ENCODE measurements at places on chromosomes 11 and 22. TPM values are rescaled to one million over a fixed set of nuclear protein-coding genes. Genes with fewer than 3 reads are reported as not detected.

GRCh38 chr11:9851366-9851765, 187.5 kb downstream of the SWAP70 start:
- DNase-seq, result no peak

GRCh38 chr11:64235437-64236161, 1.2 kb downstream of the VEGFB start:
- DNase-seq, result no peak

TSG101 gene
- 62.6 TPM for total RNA-seq

DNA sequence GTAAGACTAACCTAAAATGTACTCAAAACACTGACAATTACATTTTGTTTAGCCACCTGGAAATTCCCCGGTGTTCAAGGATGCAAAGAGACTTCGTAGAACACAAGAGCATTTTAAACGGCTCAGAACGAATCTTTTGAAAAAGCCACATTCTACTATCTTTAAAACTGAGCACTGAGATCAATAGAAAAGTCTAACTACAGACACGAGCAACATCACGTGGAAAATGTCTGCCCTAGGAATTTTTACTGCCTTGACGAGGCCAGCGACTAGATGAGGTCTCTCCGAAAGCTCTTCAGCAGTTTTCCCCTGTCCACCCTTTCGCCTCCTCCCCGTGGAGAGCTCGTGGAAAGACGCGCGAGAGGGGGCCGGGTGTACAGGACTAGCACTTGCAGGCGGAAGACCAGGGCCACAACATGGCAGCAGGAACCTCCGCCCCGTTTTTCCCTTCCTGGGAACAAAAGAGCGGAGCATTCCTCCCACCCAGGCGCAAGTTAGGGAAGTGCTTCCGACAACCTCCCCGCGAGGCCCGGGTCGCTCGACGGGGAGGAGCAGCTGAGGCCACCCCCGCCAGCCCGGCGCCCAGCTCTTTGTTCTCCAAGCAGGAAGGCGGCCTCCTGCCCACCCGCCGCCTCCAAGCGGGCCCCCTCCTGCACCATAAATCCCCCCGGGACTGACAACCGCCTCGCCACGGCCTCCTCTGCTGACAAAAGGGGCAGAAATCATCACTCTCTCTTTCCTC, 1.1 kb downstream of the EIF4G2 start:
- peak; percentile 84 for DNase-seq

- no peak for DNase-seq
These were observed 19.3 kb downstream of the UPB1 start for GRCh38 chr22:24514241-24515026.

DNA sequence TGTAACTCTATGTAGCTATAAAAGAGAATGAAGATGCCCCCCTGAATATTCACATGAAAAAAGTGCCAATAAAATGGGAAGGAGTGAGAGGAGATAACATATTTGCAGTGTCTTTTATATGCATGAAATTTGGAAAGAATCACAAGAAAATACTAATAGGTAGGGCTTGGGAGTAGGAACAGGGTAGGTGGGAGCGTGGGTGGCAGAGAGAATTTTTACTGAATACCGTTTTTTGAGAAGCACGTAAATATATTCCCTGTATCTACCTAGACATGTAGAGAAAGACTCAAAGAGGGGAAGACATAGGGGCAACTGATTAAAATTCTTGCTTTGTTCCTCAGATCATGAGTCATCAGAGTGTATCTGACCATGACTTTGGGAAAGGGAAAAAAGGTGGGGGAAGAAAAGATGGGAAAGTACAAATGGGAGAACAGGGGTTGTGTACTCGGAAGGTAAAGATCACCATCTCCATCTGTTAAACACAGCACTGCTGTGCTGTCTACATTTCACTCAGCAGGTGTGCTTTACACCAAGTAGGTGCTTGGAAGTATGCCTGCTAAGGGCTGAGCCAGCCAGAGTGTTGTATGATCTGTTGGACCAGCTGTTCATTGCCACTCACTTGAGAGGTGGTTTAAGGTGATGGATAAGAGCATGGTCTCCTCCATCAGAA, 16.0 kb downstream of the PRR5L start:
- no peak for DNase-seq

GRM5 gene
- not detected for total RNA-seq

DNA sequence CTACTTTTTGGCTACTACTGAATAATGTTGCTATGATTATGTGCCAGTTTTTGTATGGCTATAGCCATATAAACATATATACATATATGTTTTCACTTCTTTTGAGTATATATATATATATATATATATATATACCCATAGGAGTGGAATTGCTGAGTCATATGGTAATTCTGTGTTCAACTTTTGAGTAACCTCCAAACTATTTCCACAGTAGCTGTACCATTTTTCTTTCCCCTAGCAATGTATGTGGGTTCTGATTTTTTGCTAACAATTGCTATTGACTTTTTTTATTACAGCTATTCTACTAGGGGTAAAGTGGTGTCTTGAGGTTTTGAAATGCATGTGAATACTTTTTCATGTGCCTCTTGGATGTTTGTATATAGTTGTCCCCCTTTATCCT, 30.4 kb downstream of the CBL start:
- DNase-seq, result no peak

- peak; percentile 60 for DNase-seq
These were observed at the start of gene HORMAD2 for GRCh38 chr22:30079952-30080533. Gene HORMAD2 (plus strand): TSS chr22:30080464. CDS start chr22:30093953, 13,489 bp downstream.

DNA sequence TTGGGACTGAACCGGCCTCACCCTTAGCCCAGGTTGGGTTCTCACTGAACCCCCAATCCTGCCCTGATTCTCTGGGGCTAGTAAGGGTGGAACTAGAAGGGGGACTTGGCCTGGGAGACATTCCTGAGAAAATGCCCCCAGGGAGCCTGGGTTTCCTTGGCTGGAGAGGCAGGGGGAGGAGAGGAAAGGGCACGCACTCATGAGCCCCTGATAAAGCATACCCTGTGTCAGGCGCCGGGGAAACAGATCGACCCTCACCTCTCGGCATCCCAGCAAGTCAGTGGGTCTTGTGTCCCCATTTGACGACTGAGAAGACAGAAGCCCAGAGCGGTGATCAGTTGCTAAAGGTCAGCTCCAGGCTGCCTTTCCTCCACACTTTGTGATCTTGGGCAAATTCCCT, 47.7 kb upstream of the RTL6 start:
- DNase-seq, result no peak

GRCh38 chr11:112248201-112248600, 12.5 kb downstream of the PLET1 start:
- no peak for DNase-seq

MRGPRX3 gene
- total RNA-seq, result not detected

GRCh38 chr22:40270748-40271373, 75.4 kb upstream of the ADSL start:
- DNase-seq, result no peak

GRCh38 chr11:28337701-28338100, 229.5 kb downstream of the METTL15 start:
- no peak for DNase-seq

SCN3B gene
- 1.2 TPM for total RNA-seq

DNA sequence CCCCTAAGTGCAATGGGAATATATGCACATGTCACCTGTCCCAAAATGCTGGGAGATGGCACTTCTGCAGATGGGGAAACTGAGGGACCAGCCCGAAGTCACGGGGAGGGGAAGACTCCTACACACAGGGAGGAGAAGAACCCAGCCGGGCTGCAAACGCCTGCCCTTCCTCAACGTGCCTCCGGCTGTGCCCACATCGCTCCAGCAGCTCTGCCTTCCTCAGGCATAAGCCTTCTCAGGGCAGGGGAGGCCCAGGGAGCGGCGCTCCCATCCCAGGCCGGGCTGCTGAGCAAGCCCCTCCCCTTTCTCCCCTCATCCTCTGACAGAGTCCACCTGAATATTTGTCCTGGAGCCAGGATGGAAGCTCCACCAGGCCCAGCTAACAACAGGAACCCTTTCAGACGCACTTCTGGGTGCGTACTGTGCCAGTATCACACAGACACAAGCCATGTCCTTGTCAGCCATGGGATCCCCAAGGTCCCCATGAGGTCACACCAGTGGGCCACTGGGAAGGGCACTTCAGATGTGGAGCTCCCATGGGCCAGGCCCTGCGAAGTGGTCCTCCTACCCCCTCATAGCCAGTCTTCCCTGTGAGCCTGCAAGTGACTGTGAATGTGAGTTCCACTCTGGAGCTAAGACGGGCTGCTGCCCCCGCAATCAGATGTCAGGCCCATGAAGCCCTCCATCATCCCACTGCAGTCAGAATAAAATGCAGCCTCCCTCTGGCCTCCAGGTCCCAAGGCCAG, 2.5 kb upstream of the CD81 start:
- DNase-seq, result peak; percentile 62

BAD gene
- 89.1 TPM for total RNA-seq

ABCG4 gene
- 1.3 TPM for total RNA-seq

- peak; percentile 57 for DNase-seq
These were observed 5.3 kb downstream of the TAGLN start for GRCh38 chr11:117204283-117205080.
